ENCODE measurements at places on chromosomes 2 and 18.

GRCh38 chr18:74989134-74989533, 219.8 kb downstream of the PTGR3 start:
- DNase-seq = no peak

GRCh38 chr18:56815926-56816325, 164.8 kb downstream of the WDR7 start:
- no peak for DNase-seq

- no peak for DNase-seq
Observed at GRCh38 chr2:98426771-98427170, 17.9 kb upstream of the INPP4A start.

GRCh38 chr2:197268786-197269584, 41.6 kb downstream of the ANKRD44 start:
- peak; percentile 10 for DNase-seq

All from GM23248 (cell line).